ENCODE measurements at places on chromosomes 12 and 14.
A peak's percentile ranks its signal among the peaks of the same experiment; 100 is the strongest.

GRCh38 chr12:128510511-128510910 is 243.5 kb downstream of the TMEM132C start:
- no peak for DNase-seq

DNA sequence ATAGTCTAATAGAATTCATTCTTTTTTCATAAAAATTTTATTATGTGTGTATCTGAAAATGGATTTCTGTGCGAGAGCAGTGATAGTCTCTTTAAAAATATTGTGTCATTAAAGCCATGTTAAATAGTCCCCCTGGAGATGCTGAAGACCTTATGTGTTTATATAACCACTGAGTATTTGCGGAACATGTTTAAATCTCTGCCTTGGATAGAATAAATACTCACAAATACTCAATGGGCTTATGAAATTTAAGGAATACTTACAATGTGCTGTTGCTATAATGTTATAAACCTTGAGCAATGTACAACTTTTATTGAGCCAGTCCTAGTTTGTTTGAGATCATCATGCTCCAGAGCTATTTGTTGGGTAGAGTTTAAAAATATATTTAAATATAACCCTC is 226.0 kb downstream of the SNAPC1 start:
- DNase-seq, result no peak

DNA sequence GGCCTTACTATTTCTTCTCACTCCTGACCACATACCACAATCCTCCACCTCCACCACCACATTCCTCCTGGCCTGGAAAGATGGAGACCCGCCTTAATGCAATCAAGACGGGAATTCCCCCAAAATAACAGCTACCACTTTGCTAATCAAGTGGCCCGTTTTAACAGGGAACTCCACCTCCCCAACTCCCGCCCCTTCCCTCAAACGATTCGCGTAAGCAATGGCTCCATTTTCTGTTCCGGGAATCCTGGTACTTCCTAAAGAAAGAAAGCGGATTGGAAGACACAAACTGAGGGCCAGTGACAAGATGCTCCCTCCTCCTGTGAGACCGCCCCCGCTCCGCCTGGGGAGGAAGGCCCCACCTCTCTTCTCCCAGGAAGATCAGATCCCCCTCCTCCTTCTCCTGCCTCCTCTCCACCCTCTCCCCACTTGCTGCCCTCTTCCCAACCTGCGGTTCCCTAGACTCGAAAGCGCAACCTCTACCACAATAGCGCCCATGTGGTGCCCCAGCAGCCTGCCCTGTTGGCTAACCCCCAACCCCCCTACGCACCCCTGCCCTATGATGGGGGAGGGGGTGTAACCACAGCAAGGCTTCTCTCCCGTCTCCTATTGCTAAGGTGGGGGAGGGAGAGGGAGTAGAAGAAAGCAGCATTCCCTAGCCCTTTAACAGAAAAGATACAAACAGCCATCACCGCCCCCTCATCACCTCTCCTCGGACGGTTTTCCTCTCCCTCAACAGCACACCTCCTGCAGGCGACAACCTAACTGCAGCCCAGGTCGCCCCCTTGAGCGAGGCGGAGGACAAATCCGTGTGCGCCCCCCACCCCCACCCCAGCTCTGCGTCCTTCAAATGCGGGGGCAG is 777 bp downstream of the ARF3 start:
- peak; percentile 94 for DNase-seq

GRCh38 chr12:89247541-89247942 is 104.8 kb downstream of the DUSP6 start:
- DNase-seq, result no peak

- DNase-seq, result no peak
Observed at GRCh38 chr14:74601982-74602381, 10.1 kb downstream of the LTBP2 start.

- DNase-seq, result no peak
Observed at GRCh38 chr14:51939755-51940301, 49.5 kb upstream of the RTRAF start.
